Astrocyte of the spinal cord (primary cell): ENCODE measurements at places on chromosomes 13 and 19.

DNA sequence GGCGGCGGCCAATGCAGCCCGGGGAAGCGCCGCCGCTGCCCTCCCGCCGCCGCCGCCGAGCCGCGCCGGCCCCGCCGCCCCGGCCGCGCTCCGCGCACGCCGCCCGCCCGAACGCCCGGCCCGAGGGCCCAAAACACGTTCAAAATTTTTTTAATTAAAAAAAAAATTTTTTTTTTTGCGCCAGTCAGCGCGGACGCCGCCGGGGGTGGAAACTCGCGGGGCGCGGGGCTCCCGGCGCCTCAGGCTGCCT, 468 bp downstream of the HMGB1 start:
- no peak for DNase-seq

DNA sequence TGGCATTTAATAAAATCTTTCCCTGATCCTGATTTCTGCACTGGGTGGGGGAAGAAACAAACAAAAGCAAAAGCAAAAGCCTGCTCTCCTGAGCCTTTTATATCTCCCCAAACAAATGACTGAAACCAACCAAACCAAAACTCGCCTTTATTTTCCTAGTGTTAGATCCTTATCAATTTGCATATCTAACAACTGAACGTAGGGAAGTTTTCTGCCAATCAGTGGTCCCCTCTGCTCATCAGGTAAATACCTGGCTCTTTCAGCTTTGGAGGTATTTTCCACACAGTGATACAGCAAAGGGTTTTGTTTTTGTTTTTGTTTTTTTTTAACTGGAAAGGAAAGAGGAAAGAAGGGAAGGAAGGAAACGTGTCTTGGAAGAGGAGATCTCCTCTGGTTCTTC, 3.3 kb downstream of the AMER2 start:
- no peak for DNase-seq

- DNase-seq: no peak
Measured at GRCh38 chr13:40590112-40590862, 76.2 kb downstream of the FOXO1 start.

DNA sequence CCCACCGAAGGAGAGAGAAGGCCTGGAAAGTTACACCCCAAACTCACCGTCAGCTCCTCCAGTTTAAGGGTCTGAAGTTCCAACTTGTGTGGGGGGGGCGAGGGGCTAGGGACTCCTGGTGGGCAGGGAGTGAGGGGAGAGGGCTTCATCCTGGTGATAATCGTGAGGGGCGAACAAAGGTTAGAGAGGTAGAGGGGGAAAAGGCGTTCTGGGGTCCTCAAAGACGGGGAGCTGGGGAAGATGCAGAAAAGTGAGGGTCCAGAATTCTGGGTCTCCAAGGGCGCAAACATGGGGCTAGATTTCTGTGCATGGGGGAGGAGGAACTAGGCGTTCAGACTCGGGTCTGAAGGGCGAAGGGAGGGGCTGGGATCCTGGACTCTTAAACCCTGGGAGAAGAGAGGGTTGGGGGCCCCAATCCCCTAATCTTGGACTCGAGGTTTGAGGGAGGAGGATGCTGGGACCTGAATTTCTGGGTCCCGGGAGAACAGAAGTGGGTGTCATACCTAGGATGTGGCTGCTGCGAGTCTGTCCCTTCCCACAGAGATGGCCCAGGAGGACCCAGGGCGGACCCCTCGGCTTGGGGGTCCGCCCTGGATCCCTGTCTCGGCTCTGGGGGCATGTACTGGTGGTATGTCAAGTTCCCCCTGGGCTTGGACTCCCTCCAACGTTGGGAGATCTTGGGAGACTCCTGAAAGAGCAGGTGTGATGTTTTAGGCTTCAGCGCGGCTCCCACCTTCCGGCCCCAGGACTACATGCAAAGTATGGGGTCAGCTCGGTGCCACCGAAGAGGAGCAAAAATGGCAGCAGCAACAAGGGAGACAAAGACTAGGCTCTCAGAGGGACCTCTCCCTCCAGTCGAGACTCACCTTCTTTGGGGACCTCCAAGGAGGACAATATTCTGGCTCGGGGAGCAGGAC, 4.5 kb downstream of the MAMSTR start:
- DNase-seq: no peak

- DNase-seq: no peak
Measured at GRCh38 chr13:113598081-113598410, 13.5 kb downstream of the TFDP1 start.

GRCh38 chr19:993361-993830, 6.8 kb upstream of the GRIN3B start:
- no peak for DNase-seq

DNA sequence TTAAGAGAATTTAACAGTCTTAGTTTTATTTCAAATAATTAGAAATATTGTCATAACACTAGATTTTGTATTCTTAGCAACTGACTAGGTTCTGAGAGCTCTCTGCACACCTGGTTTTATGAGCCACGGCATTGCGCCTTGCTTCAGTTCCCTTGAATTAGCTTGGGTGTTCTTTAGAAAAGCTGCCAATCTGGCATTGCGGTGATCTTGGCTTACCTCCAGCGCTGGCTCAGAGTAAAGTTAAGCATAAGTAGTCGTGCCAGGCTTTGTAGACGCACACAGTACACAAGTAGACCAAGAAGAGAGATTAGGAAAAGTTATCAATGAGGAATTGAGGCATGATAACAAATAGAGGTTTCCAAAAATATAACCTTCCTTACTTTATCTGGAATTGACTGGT, 45.7 kb downstream of the TPP2 start:
- peak; percentile 20 for DNase-seq

- DNase-seq: no peak
Measured at GRCh38 chr19:41919948-41920712, 8.1 kb downstream of the ERFL start.

- DNase-seq: no peak
Measured at GRCh38 chr13:80069374-80069773, 271.6 kb downstream of the SPRY2 start.

- peak; percentile 38 for DNase-seq
Measured at GRCh38 chr13:39603424-39603947, 493 bp upstream of the LHFPL6 start.

GRCh38 chr13:98798849-98799645, 46.6 kb upstream of the SLC15A1 start:
- DNase-seq: peak; percentile 38

- DNase-seq: peak; percentile 29
Measured at GRCh38 chr13:60162096-60162495, 1.6 kb downstream of the DIAPH3 start.

GRCh38 chr13:109408591-109409382, 377.6 kb downstream of the IRS2 start:
- DNase-seq: no peak

GRCh38 chr19:47633996-47634395, 25.1 kb downstream of the BICRA start:
- DNase-seq: no peak

DNA sequence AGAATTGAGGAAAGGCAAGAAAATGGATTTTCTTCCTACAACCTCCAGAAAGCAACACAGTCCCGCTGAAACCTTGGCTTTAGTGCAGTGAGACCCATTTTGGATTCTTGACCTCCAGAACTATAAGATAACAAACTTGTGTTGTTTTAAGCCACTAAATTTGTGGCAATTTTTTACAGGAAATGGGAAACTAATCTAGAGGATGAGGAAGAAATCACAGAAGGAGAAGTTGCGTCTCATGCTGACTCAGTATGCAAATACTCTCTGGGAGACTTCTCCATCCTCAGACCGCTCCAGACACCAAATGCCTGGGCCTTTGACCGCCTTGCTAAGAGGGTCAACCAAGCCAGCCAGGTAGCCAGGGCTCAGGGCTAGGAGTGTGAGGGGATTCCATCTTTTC, 13.1 kb upstream of the CEACAM16 start:
- DNase-seq: peak; percentile 49

DNA sequence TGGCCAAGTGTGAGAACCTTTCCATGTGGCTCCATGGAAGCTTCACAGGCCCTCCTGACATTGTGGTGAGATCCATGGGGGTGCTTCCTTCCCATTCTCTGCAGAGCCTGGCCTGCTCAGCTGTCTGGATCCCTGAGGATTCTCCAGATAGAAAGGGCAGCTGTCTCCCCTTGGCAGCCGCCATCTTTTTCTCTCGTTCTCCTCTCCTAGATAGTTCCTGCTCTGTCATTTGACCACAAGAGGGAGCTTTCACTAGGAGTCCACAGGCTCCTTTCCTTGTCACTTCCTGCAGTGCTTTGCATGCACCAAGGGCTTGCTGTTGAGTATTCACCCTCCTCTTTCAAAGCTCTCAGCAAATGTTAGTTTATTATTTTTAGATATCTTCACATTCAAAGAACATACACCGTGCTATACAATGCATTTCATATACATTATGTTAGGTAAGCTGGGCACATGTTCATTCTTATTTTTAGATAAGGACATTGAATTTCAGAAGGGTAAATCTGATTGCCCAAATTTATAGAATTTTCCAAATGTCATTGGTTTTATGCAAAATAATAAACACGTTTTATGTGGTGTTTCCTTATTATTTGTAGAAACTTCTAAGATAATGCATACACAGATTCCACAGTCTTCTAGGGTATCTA, 133.2 kb downstream of the FRY start:
- peak; percentile 75 for DNase-seq

GRCh38 chr19:3125900-3126524, 9.8 kb upstream of the GNA15 start:
- DNase-seq: no peak

DNA sequence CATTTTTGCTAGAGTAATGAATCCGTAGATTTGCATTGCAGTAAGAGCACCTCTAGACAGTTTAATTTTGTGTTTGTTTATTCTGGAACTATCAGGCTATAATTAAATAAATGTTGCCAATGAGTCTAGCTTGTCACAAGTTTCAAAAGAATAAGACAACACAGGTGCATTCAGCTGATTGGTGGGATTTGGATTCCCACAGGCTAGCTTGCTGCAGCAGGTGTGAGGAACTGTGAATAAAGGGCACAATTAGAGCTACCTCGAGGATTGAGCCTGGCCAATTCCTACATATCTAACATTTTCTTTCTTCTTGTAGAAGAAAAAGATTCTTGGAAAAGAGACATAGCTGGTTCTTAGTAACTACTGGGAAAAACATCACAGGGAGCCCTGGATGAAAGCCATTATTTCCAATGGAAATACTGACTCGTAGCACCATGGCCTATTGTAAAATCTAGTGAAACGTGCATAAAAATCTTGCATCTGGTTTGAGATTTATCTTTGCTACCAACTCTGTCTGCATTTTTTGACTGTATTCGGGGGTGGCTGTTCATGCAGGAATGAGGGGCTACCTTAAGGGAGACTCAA, 360.9 kb downstream of the FGF9 start:
- no peak for DNase-seq

DNA sequence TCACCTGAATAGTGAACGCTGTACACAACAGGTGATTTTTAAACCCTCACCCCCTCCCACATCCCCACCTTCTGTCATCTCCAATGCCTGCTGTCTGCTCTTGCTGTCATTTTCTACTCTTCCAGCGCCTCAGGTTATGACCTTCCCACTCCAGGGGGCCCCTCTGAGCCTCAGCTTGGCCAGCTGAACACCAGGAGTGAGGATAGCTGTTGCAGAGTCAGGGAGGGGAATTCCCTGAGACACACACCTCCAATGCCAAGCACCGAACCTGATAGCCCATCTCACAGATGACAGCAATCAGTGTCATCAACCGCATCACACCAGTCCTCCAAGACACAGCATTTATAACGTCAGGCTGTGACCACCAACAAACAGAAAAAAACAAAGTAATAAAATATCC, 193.5 kb downstream of the ZNF536 start:
- no peak for DNase-seq

- DNase-seq: no peak
Measured at GRCh38 chr19:3671680-3672574, 28.3 kb downstream of the PIP5K1C start.

- no peak for DNase-seq
Measured at GRCh38 chr13:74794147-74794546, 659.9 kb upstream of the KLF12 start.

DNA sequence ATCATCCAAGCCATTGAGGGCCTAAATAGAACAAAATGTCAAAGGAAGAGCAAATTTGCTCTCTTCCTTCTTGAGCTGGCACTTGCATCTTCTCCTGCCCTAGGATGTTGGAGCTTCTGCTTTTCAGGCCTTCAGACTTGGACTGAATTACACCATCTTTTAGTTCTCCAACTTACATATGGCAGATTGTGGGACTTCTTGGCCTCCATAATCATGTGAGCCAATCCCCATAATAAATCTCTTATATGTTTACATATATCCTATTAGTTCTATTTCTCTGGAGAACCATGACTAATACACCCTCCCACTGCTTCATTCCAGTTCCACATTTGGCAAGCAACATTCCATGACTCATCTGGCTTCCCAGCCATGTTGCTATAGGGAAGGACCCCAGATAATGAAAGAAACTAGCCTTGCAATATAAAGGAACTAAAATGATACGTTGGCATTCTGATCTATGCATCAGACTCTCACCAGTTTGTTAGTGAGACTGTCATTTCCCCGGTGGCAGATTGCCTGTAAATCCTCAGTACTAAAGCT, 11.0 kb upstream of the ACOD1 start:
- peak; percentile 96 for DNase-seq
